ENCODE measurements at places on chromosomes 1 and 21.

DNA sequence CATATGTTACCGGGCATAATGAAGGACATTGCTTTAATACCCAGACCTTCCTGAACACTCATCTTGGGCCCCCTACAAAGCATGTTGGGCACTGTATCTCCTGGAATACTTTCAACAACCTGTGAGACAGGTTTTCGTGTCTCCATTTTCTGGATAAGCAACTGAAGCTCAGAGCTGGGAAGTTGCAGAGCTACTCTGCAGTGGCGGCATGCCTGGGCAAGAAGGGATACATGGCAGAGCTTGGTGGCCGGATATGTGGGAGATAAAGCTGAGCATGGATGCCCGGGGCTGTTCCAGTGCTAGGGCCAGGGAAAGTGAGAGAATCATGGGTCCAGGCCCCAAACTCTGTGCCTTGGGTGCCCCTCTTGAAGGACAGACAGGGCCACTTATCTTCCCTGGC lies 71.6 kb upstream of the KCND3 start:
- DNase-seq: no peak

DNA sequence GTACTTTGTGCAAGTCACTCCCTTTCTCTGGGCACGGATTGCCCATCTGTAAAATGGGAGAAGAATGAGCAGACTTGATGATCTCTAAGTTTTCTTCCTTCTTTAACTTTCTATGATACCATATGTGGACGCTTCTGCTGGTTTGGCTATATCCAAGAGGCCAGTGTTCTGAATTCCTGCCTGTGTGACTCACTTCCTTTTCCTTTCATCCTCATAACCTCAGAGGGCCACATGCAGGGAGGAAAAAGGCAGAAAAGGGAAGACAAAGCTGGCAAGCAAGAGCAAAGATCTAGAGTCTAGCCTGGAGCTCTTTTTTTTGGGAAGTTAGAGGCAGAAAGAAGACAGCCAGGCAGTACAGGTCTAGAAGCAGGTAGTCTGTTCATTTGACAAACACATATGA lies 151.2 kb downstream of the OMA1 start:
- no peak for DNase-seq

DNA sequence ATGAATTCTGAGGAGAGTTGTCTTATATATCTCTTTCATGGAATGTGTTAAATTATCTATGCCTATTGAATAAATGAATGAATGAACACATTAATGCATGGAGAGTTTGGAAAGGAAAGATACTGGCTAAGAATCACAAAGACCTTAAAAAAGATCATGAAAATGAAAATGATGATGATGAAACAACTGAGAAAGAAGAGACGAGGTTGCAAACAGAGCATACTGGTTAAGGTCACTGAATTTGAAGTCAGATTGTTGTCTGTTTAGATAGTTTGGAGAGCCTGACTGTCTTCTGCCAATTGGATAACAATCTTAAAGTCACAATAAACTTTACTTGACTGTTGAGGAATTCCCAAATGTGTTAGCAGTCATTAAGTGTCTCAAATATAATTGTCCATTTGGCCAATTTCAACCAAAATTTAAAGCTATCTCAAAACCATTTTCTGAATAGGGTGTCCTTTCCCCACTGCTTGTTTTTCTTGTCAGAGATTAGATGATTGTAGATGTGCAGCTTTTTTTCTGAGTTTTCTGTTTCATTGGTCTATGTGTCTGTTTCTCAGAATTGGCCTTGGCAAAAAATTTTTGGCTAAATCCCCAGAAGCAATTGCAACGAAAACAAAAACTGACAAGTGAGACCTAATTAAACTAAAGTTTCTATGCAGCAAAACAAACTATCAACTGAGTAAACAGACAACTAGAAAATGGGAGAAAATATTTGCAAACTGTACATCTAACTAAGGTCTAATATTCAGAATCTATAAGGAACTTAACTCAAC lies 132.2 kb downstream of the PTGER3 start:
- no peak for DNase-seq

DNA sequence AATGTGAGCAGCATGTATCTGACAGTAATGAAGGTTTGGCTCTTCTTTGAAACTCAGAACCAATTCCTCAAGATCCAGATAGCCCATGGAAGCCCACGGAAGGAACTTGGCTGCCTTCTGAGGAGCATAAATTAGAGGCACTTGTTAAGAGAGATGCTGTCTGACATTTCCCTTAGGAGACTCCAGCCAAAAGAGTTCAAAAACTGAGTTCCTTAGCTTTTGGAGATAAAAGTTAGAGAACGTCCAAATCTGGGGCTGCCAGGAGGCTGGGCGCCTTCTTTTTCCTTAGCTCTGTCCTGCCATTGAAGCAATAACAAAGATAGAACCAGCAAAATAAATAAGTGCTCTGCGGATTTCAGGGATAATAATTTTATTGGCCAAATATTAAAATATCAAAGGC lies 439.6 kb upstream of the USP24 start:
- DNase-seq: no peak

GRCh38 chr1:234940841-234941240 lies 187.8 kb downstream of the TOMM20 start:
- DNase-seq: no peak

- DNase-seq: no peak
These were observed 352.3 kb upstream of the B3GALT2 start for GRCh38 chr1:193538680-193539079.

GRCh38 chr1:85846706-85847105 lies 138.5 kb upstream of the ZNHIT6 start:
- DNase-seq: no peak

DNA sequence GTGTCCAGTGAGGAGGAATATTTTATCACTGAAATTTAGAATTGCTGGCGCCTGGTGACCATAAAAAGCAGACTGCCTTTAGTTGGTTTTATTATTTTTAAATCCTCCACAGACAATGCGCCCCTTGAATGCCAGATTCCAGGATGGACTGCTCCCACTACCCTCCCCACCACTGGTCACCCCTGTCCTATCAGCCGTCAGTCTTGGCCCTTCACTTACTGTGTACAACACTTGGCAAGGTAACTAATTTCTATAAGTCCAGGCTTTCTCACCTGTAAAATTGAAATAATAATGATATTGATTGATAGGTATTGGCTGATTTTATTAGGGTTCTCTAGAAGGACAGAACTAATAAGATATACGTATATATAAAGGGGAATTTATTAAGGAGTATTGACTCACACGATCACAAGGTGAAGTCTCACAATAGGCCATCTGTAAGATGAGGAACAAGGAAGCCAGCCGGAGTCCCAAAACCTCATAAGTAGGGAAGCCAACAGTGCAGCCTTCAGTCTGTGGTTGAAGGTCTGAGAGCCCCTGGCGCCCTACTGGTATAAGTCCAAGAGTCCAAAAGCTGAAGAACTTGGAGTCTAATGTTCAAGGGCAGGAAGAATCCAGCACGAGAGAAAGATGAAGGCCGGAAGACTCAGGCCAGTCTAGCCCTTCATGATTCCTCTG lies 17.8 kb downstream of the RHEX start:
- no peak for DNase-seq
